ENCODE measurements at places on chromosomes 1 and 21. TPM values are rescaled to one million over a fixed set of nuclear protein-coding genes. Genes with fewer than 3 reads are reported as not detected.

Gene OR2AK2
- total RNA-seq: not detected

Gene YBX1
- 770 TPM for total RNA-seq

Gene SYT11
- 24.2 TPM for total RNA-seq

Gene KCNT2
- 0.13 TPM for total RNA-seq

Gene USH2A
- not detected for total RNA-seq

Gene CELA2B
- total RNA-seq: not detected

Gene LINGO4
- total RNA-seq: not detected

Gene LCE2C
- total RNA-seq: not detected

Gene ATP6V1G3
- not detected for total RNA-seq

Gene ACP6
- total RNA-seq: 8.3 TPM

Gene APH1A
- 148 TPM for total RNA-seq

Gene KIFAP3
- 17.4 TPM for total RNA-seq

Gene PLPPR4
- not detected for total RNA-seq

Gene CLCA4
- not detected for total RNA-seq

All from mammary microvascular endothelial cell (primary cell).